ENCODE measurements at places on chromosomes 7 and 10. TPM values are rescaled to one million over a fixed set of nuclear protein-coding genes. Genes with fewer than 3 reads are reported as not detected.

- no peak for DNase-seq
- H3K36me3 ChIP-seq = no peaks in the 10 kb centered on the region
- no peak overlapping the region for H3K4me3 ChIP-seq
- H3K27me3 ChIP-seq = no peaks in the 10 kb centered on the region
- H3K4me1 ChIP-seq = no peaks in the 10 kb centered on the region
These were observed 164.2 kb downstream of the NXPH1 start for GRCh38 chr7:8597565-8597964.

The ASZ1 gene
- not detected for total RNA-seq

DNA sequence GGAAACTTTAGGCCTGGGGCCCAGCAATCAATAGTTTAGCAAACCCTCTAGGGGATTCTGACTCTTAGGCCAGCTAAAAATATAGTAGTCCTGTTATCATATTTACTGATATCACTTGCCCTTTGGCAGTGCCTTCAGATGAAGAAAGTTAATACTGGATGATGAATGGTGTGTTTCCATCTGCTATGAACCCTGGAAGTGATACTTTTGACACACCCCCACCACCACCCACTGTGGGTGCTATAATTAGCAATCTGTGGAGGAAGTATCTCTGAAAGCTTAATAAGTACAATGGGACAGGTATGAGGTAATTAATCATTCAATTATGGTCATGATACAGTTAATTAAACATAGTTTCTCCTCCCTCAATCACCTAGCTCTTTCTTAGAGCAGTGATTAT lies 90.4 kb upstream of the LRRTM3 start:
- peaks cover 41% of the 10 kb centered on the region for H3K4me1 ChIP-seq
- H3K4me3 ChIP-seq = no peak overlapping the region
- H3K27ac ChIP-seq = no peak overlapping the region
- no peaks in the 10 kb centered on the region for H3K36me3 ChIP-seq
- no peak for DNase-seq

DNA sequence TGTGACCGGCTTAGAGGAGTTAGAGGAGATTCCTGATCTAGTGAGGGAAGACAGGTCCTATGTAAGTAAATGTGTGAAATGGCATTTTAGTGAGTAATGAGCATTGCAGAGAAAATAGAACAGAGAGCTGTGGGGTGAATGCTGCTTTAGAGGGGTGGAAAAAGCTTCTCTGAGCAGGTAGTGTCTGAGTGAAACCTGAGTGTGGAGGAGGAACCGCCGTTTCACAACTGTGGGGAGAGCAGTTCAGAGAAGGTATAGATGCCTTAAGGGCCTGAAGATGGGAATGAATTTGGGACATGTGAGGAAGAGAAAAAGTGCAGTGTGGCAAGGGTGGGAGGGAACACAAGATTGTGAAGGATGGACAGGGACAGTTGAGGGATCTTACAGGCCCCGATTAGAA lies 21.6 kb downstream of the FBH1 start:
- no peak overlapping the region for H3K4me3 ChIP-seq
- no peak for DNase-seq
- H3K36me3 ChIP-seq = peaks cover 37% of the 10 kb centered on the region
- no peaks in the 10 kb centered on the region for H3K27me3 ChIP-seq

DNA sequence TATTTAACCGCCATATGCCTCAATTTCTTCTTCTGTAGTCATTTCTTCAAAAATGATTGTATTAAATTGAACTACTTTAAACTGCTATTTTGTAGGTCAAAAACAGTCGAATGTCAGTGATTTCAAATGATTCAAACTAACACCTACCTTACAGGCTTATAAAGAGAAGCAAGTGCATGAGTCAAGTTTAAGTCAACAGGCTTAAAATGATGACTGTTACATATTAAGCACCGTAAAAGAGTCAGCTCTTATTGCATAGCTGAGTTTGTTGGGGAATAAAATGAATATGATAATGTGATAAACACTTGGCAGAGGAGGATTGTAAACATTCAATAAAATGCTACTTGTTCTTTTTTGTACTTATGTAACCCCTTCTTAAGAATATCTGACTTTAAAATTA lies 90.1 kb upstream of the ANKRD1 start:
- no peaks in the 10 kb centered on the region for H3K27me3 ChIP-seq
- H3K27ac ChIP-seq = no peak overlapping the region
- no peaks in the 10 kb centered on the region for H3K36me3 ChIP-seq
- DNase-seq = peak; percentile 26
- peaks cover 37% of the 10 kb centered on the region for H3K4me1 ChIP-seq
- H3K4me3 ChIP-seq = no peak overlapping the region

DNA sequence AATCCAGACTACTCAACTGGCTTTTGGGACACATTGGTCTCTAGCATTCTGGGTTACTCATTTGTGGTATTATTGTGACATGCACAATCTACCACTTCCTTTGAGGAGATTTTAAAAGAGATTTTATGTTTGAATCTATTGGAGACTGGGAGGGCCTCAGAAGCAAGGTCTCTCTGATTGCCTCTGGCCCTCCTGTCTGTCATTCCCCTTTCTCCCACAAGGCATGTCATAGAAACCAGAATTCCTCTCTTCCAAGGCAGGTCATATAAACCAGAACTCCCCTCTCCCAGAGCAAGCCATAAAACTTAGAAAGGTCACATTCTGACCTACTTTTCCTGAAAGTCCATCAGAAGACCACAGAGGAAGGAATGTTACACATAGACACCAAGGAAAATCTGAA lies 777.7 kb downstream of the PHTF2 start:
- DNase-seq = peak; percentile 58
- peak overlapping the region; percentile 53 for H3K27ac ChIP-seq
- H3K4me3 ChIP-seq = no peak overlapping the region
- H3K36me3 ChIP-seq = no peaks in the 10 kb centered on the region

The TNPO3 gene
- 46.1 TPM for total RNA-seq

The UCMA gene
- total RNA-seq = not detected

The PPP2R2D gene
- 28.1 TPM for total RNA-seq

DNA sequence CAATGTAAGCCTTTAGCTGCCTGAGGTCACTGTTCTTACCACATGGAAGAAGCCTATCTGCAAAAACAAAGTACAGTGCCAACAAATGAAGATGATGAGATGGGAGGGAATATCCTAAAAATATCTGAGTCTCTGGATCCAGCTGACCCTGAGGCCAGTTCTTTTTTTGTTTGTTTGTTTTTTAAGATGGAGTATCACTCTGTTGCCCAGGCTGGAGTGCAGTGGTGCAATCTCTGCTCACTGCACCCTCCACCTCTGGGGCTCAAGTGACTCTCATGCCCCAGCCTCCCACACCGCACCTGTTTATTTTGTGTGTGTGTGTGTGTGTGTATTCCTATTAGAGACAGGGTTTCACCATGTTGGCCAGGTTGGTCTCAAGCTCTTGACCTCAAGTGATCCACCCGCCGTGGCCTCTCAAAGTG lies 44.9 kb downstream of the HYCC1 start:
- no peaks in the 10 kb centered on the region for H3K27me3 ChIP-seq
- H3K36me3 ChIP-seq = peaks cover 44% of the 10 kb centered on the region
- no peak for DNase-seq
- peaks cover 8% of the 10 kb centered on the region for H3K4me1 ChIP-seq
- H3K27ac ChIP-seq = no peak overlapping the region

- peaks cover 9% of the 10 kb centered on the region for H3K36me3 ChIP-seq
- no peak overlapping the region for H3K4me3 ChIP-seq
- DNase-seq = no peak
- peaks cover 1% of the 10 kb centered on the region for H3K27me3 ChIP-seq
- H3K4me1 ChIP-seq = no peaks in the 10 kb centered on the region
These were observed 14.0 kb downstream of the AMZ1 start for GRCh38 chr7:2701832-2702593.

DNA sequence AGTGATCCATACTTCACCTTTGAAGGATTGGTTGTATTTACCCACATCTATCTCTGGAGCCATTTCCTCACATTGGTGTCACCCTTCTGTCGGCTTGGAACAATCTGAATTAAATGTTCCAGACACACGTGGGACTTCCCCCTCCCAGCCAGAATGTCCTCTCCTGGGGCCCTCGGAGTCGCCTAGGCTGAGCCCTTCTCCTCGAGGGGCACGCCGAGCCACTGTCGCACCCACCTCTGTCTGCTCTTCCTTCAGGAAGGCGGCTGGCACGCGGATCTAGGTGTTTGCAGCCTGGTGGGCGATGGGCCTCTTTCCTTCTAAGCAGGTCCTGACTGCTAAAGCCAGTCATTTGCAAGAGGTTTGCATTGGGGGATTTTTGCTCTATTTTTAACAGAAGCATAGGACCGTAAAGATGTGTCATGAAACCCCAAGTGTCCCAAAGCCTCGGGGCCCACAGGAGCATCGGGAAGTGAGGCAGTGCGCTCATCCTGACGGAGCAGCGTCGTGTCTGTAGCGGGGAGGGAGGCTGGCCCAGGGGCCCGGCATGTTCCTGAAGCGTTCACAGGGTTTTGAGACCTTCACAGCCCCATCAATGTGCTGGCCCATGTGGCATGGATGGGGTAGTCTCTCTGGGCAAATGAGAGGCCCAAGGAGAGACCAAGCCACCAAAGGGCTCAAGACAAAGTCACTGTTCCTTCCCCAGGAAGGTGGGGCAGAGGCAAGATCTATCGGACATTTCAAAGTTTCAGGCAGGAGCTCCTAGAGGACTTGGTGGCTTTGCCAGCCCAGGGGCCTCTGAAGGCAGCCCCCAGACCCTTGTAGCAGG lies 86.7 kb downstream of the RGS10 start:
- H3K4me1 ChIP-seq = no peaks in the 10 kb centered on the region
- H3K4me3 ChIP-seq = no peak overlapping the region
- H3K36me3 ChIP-seq = no peaks in the 10 kb centered on the region

The MSMB gene
- total RNA-seq = not detected

The DYNC1I1 gene
- total RNA-seq = not detected

GRCh38 chr10:99484626-99485581 lies 47.8 kb upstream of the NKX2-3 start:
- no peak overlapping the region for H3K27ac ChIP-seq
- no peaks in the 10 kb centered on the region for H3K36me3 ChIP-seq
- H3K4me3 ChIP-seq = no peak overlapping the region
- H3K27me3 ChIP-seq = peaks cover 33% of the 10 kb centered on the region

DNA sequence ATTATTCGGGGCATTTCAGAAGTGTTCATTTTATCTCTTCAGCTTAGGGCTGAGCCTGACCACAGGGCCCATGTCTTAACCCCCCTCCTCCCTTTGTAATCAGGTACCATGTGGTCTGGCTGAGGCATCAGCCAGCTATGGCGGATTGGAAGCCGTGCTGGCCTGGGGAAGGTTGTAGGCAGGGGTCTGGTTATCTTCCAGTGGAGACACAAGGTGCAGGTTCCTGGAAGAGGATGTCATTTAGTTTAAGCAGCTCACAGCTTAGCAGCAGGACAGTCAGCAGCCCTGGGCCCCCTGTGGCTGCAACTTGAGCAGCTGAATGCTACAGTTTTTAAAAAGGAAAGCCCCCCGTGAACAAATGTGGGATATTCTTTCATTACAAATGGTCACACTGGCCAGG lies 22.1 kb downstream of the BAG3 start:
- DNase-seq = no peak
- H3K27ac ChIP-seq = peak overlapping the region; percentile 57
- H3K36me3 ChIP-seq = peaks cover 54% of the 10 kb centered on the region
- H3K4me1 ChIP-seq = peaks cover 84% of the 10 kb centered on the region

The UCN3 gene
- total RNA-seq = not detected

DNA sequence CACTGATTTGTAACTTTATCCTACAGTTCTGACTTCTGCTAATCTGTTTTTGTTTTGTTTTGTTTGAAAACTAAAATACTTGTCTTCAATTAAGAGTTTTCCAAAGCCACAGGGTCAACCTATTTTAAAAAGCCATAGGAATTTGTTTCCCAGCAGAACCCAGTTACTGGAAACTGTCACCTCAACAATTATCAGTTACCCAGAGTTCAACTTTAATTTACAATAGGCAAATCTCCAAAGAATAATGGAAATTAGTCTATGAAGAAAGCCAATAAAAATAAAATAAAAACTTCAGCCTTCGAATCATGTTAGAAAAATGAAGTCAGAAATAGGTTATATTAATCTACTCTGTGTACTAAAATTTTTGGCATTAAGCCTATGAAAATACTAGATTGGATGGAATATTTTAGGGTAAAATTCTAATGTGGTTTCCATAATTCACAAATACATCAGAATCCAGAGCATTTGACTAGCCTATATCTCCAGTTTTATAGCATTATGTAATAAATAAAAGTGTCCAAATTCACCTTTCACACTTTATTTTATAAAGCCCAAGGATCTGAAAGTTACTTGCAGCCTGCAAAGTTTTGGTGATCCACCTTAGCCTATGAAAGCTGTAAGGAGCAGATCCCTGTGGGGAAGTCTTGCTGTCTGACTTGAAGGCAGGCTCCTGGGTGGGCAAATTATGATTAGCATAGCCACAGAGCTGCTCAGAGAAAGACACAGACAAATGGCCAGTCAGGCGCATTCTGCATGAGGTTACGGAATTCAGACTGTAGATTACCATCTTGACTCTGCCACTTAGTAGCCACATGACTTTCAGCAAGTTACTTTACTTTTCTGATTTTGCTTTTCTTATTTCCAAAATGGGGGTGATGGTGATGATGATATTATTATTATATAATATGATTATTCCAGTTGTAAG lies 250.0 kb upstream of the HGF start:
- H3K4me3 ChIP-seq = no peak overlapping the region
- H3K36me3 ChIP-seq = no peaks in the 10 kb centered on the region

DNA sequence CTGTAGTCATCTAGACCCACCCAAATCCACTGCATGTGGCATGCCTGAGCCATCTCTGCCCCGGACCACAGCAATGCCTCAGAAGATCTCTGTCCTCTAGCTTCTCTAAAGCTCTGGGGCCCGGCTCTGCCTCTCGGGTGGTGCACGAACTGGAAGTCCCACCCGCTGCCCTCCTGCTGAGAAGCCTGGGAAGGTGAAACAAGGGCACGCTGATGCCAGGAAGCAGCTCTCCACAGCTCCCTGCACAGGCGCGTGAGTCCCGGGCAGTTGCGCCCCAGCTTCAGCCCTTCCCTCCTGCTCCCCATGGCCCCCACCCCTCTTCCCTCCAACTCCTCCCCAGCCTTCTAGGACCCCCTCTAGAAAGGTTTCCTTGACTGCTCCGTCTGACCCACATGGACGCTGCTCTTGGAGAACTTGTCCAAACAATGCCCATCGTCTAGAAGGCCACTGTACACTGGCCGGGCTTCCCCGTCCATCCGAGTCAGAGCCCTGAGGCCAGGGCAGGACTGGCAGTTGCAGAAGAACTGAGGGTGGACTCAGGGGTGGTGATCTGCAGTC lies 12.8 kb downstream of the KCNH2 start:
- no peak overlapping the region for H3K4me3 ChIP-seq
- H3K27ac ChIP-seq = no peak overlapping the region
- H3K27me3 ChIP-seq = peaks cover 42% of the 10 kb centered on the region
- DNase-seq = no peak
- H3K36me3 ChIP-seq = no peaks in the 10 kb centered on the region

The TMEM273 gene
- total RNA-seq = not detected
